T1000 (cell line): ENCODE measurements at places on chromosomes 13 and 19.

DNA sequence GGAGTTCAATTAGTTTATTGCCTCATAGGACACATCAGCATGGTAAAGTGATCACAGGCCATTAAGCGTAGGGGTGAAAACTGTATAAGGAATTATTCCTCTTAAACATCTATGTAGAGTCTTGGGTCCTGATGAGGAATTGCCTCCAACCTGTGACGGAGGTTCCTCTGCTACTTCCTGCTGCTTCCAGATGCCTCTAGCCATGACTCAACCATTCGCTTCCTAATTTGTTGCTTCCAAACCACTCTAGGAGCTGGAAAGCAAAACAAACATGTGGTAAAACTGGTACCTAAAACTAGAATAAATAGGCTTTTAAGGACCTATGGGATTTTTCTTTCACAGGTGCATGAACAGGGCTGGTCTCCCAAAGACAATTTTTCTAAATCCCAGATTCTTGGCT lies 253.8 kb downstream of the KLF12 start:
- DNase-seq = no peak

DNA sequence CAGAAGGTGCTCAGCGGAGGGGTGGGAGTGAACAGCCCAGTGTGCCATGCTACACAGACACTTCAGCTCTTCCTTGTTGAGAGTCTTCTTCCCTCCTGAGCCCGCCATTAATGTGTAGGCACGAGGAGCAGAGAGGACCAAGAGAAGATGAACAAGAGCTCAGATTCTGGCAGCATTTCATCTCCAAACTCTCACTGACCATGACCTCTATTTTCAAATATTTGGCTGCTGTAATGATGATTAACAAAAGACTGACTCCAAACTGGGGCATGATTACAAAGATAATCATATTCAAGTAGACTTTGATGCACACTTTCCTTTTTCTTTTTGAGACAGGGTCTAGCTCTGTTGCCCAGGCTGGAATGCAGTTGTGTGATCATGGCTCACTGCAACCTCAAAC lies 236.5 kb downstream of the DCLK1 start:
- no peak for DNase-seq

GRCh38 chr13:38348861-38349389 lies 726 bp upstream of the UFM1 start:
- no peak for DNase-seq

DNA sequence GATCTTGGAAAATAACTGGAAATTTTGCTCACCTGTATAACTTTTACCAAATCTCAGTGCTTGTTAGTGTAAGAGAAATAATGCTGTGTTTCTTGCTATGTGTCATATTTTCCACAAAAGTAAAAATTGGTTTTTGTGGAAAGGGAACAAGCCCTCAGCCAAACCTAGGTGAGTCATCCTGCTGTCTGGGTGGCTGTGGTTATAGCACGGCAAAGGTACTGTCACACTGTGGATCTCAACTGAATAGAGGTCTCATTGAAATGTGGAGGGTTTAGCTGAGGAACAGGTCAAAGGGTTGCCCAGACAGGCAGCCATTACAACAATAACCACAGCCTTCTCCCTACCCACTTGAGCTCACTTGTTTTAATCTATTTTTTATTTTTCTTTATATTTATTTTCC lies 338.8 kb upstream of the DACH1 start:
- DNase-seq = no peak

- DNase-seq = no peak
Measured at GRCh38 chr19:18649371-18650020, 12.7 kb downstream of the KLHL26 start.

- DNase-seq = no peak
Measured at GRCh38 chr13:72368031-72368430, 359.4 kb downstream of the MZT1 start.

DNA sequence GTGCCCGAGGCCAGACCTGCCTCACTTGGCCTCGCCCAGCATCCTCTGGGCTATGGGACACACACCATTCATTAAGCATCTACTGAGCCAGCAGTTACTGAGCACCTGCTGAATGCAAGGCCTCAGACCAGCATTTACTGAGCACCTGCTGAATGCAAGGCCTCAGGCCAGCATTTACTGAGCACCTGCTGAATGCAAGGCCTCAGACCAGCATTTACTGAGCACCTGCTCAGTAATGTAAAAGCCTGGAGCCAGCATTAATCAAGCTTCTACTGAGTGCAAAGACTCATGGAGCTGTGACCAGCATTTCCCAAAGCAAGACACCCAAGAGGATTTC lies 3.7 kb downstream of the ATP8B3 start:
- no peak for DNase-seq

- no peak for DNase-seq
Measured at GRCh38 chr13:49292742-49293486, 45.2 kb downstream of the CDADC1 start.
